Activated CD4-positive, alpha-beta T cell treated with anti-CD3 and anti-CD28 coated beads for 24 hours (primary cell): ENCODE measurements at places on chromosomes 2 and 18.

- DNase-seq = no peak
Observed at GRCh38 chr2:160205505-160205904, 5.4 kb upstream of the ITGB6 start.

- no peak for DNase-seq
Observed at GRCh38 chr2:240214790-240215675, 74.6 kb upstream of the OTOS start.

GRCh38 chr2:202032846-202033316 is 774 bp upstream of the FZD7 start:
- DNase-seq = no peak

DNA sequence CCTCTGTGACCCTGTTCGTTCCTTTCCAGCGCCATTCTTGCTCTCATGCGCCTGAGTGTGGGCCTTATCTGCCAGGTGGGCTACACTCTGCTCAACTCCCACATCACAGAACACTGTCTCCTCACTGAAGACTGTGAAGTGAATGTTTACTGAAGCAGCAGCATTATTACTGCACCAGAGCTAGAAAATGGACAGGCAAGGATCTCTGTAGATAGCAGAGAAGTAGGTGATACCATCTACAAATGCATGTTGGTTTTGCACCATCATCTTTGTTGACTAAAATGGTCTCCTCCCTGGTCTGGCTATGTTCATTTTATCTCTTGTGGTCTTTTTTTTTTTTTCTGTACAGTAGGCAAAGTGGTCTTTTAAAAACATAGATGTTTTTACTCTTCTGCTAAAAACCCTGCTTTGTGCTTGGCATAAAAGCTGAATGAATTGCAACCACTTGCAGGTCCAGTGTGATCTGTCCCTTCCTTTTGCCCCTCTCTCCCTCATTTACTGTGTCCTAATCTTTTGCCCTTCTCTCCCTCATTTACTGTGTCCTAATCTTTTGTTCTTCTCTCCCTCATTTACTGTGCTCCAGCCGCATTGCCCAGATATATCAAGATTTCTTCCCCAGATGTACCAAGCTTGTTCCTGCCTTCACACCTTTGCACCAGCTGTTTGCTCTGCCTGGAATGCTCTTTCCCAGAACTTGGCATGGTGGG is 35.4 kb downstream of the BABAM2 start:
- no peak for DNase-seq

DNA sequence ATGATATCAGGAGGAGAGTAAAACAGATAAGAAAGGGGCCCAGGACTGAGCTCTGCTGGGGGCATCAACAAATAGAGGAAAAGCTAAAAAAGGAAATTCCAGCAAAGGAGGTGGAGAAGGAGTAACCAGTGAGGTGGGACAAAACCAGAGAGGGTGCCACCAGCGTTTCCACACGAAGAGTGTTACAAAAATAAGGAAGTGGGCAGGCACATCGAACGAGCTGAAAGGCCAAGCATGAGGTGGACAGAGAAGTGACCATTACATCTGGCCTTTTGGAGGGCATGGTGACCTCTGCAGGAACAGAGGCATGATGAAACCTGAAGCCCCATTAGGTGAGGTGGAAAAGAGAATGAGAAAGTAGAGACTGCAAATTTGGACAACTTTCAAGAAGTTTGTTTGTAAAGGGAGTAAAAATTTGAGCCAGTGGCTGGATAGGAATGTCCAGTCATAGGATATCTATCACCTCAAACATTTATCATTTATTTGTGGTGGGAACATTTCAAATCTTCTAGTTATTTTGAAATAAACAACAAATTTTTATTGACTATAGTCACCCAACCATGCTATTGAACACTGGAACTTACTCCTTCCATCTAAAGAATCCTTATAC is 18.4 kb upstream of the VIT start:
- DNase-seq = no peak

DNA sequence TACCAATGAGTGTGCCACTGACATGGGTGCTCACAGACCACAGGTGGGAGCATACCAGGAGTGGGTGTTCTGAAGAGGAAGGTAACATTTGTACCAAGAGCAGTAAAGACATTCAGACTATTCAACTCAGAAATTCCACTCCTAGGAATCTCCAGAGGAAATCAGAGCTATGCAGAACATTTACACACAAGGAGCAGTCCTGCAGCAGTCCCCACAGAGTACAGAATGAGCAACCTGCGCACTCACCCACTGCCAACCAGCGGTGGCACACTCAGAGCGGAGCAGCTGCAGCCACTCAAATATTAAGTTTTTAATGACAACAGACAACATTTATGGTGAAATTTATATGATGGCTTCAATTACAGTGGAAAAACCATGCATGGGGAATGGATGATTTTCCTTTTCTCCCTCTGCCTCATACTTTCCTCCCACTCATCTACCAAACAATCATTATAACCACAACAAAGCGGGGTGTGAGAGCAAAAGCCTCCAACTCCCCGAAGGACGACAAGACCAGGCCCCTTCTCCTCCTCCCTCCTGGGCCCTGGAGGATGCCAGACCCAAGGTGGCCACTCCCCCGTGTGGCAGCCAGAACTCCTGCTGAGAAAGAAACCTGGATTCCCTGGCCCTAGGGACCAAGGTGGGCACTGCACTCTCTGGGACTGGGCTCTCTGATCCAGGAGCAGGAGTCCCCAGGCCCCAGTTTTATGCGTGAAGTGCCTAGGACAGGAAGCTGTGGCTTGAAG is 5.4 kb downstream of the HS6ST1 start:
- no peak for DNase-seq

GRCh38 chr2:133568172-133568571 is at the start of gene NCKAP5:
Gene NCKAP5 (minus strand): TSS chr2:133568463. CDS start chr2:133517526, 50,937 bp downstream.
- no peak for DNase-seq

DNA sequence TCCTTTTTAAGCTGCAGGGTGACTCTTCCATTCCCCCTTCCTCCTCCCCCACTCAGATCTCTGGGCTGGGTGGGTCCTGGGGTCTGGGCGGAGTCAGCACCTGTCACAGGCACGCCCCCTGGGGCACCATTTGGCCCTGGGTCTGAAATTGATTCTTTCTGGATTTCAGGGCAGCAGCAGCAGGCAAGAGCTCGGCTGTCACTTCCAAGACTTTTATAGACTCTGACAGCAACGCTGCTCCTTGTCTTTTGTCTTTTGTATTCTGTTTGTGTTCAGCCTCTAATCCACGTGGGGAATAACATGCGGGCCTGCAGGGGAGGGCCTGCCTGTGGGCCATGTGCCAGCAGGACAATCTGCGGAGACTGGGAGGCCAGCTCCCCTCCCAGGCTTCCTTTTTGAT is 3.9 kb downstream of the BOD1L2 start:
- no peak for DNase-seq

- no peak for DNase-seq
Observed at GRCh38 chr18:45408218-45408617, 207.1 kb upstream of the SLC14A2 start.

DNA sequence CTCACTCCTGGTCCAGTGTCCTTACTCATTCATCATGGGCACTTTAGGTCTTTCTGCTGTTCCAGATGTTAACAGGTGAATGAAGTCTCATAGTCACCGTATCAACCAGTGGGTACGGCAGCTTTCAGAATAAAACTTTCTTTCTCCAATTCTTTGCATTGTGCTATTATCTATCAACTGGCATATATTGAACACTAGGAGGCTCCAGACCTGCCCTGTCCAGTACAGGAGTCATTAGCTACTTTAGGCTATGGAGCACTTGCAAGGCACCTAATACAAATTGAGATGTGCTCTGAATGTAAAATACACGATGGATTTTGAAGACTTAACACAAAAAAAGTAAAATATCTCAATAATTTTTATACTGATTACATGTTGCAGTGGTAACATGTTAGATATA is 43.2 kb upstream of the NEB start:
- no peak for DNase-seq

GRCh38 chr2:166519391-166519962 is 25.4 kb upstream of the SCN7A start:
- no peak for DNase-seq

- DNase-seq = no peak
Observed at GRCh38 chr2:12847694-12848575, 131.2 kb downstream of the TRIB2 start.

DNA sequence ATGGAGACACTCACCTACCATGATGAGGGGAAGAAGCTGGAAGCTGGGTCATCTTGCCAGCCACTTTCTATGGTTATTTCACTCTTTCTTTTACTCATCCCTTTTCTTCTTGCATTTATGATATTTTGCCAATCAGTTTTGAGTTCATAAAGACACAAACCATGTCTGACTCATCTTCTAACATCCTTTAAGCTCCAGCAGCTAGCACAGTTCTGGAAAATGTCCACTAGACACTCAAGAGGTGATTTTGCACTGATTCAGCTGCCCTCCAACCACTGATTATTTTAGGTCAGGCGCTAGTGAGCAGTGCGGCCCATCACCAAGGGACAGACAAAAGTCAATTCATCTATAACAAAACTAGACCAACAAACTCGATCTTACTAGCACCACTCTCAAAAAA is 537.1 kb upstream of the ID2 start:
- DNase-seq = no peak

DNA sequence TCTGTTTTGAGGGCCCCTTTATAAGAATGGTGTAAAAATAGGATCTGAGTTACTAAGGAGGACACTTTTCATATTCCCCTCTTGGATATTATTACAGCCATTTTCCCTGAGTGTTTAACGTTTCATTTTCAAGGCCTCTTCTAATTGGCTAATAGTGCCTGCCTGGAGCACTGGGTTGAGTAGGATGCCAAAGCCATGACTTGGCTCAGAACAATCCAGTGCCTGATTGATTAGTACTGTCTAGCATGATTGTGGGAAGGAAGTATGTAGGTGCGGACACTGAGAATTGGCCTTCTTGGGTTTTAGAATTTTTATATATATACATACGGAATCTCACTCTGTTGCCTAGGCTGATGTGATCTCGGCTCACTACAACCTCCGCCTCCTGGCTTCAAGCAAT is 66.1 kb downstream of the NAB1 start:
- DNase-seq = no peak

- no peak for DNase-seq
Observed at GRCh38 chr2:108215794-108216211, 24.0 kb upstream of the SULT1C3 start.

DNA sequence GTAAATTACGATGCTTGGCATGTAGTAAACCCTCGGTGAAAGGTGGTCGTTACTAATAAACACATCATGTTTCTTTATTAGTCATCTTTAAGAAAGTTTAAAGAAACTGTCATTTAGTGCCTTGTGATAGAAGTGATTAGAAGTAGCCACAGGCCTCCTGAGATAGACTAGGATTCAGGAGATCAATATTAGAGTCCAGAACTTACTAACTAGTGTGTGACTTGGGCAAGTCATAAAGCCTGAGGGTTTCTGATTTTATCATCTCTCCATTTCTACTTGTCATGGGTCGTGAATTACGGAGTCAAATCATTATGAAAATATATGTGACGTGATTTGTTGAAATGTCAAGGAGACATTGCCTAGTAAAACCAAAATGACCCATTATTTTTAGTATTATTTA is 6.7 kb downstream of the RPE start:
- DNase-seq = no peak

DNA sequence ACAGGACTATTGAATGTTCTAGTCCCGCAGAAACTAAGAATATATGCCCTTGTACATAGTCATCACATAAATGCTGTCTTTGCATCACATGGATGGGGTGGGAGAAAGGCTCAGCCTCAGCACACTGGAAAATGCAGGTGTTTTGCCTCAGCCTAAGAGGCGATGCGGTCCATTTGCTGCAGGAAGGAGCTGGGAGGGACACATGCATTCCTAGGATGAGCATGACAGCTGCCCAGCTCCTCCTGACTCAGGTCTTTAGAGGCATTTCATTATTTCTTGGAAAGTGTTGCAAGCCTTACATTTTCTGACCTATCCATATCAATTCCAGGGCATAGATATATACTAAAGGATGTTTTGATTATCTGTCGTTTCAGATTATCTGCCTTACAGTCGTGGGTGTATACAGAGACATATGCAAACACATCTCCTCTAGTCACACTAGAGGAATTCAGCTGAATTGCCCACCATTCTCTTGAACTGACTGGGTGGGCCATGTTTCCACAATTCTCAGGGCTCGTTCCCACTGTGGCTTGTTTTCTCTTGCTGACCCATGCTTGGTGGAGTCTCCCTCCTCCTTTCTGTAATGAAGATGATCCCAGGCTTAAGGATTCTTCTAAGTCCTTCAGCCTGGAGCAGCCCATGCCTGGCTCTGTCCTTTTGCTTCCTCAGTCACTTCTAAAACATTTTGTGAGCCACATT is 156.9 kb downstream of the SETBP1 start:
- no peak for DNase-seq

GRCh38 chr2:67142071-67142470 is 255.1 kb upstream of the ETAA1 start:
- no peak for DNase-seq

DNA sequence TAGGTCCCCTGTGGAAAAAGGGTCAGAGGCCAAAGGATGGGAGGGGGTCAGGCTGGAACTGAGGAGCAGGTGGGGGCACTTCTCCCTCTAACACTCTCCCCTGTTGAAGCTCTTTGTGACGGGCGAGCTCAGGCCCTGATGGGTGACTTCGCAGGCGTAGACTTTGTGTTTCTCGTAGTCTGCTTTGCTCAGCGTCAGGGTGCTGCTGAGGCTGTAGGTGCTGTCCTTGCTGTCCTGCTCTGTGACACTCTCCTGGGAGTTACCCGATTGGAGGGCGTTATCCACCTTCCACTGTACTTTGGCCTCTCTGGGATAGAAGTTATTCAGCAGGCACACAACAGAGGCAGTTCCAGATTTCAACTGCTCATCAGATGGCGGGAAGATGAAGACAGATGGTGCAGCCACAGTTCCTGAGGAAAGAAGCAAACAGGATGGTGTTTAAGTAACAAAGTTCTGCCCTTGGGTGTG is 165.8 kb downstream of the RPIA start:
- DNase-seq = no peak

DNA sequence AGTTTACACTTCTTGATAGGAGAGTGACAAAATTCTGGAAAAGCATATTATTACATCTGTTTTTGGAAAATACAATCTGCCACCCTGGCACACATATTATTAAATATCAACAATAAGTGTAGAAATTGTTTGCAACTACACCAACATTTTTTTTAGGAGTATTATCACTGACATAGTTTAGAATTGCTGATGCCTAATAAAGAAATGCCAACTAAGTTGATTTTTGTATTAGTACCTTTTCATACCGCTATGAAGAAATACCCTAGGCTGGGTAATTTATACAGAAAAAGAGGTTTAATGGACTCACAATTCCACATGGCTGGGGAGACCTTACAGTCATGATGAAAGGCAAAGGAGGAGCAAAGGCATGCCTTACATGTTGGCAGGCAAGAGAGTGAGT is 35.9 kb upstream of the TFPI start:
- no peak for DNase-seq

DNA sequence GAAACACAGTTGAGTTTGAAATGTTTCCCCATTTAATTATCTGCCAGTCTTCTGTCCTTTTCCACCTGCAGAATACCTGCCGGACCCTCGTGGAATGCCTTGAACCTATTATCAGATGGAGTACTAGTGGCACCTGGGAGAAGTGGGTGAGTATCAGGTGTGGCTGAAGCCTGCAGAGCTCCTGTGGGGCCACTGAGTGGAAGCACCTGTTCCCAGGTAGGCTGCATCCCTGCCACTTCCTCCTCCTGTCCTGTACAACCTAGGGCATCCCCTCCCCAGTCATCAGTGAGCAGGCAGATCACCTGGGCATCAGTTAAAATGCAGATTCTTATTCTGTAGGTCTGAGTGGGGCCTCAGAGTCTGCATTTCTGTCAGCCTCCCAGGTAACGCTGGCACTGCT is 80.8 kb upstream of the BZW1 start:
- DNase-seq = no peak
